ENCODE measurements at places on chromosomes 1 and 21.

DNA sequence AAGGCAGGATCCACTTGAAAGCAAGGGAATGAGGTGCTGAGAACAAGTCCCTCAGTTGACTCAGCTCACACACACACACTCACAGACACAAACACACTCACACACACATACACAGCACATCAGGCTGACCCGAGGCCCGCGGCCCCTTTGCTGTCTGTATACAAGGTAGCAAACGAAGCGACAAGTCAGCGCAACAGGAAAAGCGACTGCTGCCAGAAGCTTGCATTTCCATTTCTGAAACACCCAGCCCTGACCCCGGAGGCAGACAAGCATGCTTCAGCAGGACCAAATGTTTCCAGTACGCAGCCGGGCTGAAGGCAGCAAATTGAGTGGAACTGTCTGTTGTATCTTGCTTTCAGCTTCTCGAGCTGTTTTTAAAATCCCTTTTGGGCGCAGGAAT, 501.6 kb downstream of the NPHP4 start:
- DNase-seq = no peak

- DNase-seq = no peak
Observed at GRCh38 chr1:75618382-75618781, 7.5 kb upstream of the SLC44A5 start.

DNA sequence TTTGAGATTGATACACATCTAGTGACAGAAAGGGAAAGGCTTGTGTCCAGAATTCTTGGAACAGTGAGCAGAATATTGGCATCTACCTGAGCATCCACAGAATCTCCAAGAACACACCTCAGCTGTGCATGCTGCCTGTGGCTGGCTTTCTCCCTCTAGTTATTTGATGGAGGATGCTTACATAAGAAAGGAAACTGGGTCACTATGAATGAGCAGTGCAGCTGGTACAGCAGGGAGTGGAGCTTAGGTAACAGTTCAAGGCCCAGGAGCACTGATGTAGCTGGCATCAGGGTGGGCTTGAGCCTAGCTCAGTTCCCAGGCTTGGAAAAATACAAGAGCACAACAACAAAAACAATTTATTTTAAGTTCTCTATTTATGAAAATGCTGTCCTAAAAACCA, 26.3 kb downstream of the RGS8 start:
- no peak for DNase-seq

DNA sequence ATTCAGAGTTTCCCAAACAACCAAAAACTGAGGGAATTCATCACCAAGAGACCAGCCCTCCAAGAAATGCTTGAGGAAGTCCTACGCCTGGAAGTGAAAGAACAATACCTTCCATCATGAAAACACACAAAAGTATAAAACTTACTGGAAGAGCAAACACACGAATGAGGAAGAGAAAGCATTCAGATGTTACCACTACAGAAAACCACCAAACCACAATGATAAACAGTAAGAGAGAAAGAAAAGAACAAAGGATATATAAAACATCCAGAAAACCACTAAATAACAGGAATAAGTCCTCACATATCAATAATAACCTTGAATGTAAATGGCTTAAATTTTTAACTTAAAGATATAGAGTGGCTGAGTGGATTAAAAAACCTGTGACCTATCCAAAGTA, 58.5 kb upstream of the BCL10 start:
- no peak for DNase-seq

DNA sequence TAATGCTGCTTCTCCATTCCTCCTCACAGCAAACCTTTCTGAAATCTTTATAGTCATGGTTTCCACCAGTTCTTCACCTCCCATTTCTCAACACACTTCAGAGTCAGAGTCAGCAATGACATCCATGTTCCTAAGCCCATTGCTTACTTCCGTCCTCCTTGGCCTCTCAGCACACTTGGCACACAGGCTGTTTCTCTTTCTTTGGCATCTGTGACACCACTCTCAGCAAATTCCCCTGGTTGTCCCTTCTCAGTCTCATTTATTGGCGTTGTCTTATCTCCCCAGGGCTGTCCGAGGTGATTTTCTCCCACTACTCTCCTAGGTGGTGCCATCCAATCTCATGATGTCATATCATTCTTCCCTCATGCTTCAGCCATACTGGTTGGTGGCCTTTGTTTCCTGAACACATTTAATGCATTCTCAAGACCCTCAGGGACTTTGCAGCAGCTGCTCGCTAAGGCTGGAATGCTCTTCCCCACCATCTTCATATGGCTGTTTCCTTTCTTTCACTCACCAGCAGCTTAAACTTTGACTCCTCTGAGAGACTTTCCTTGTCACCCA, 3.3 kb upstream of the LGALS8 start:
- DNase-seq = no peak

DNA sequence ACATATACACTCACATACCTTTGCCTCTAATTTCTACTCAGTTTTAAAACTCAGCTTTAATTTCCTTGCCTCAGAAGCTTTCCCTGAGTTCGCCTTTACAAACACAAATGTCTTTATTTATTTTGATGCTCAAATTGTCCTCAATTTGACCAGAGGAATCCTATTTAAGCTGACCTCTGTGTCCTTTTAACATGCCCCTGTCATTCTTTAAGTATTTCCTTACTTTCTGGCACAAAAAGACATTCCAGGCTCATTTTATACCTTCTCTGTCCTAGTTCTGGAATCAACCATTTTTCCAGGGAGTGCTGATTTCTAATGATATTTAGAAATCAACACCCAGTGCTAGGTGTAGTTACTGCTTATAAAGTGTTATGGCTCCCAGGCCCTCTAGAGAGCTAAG, 82.5 kb downstream of the OSBPL9 start:
- no peak for DNase-seq

DNA sequence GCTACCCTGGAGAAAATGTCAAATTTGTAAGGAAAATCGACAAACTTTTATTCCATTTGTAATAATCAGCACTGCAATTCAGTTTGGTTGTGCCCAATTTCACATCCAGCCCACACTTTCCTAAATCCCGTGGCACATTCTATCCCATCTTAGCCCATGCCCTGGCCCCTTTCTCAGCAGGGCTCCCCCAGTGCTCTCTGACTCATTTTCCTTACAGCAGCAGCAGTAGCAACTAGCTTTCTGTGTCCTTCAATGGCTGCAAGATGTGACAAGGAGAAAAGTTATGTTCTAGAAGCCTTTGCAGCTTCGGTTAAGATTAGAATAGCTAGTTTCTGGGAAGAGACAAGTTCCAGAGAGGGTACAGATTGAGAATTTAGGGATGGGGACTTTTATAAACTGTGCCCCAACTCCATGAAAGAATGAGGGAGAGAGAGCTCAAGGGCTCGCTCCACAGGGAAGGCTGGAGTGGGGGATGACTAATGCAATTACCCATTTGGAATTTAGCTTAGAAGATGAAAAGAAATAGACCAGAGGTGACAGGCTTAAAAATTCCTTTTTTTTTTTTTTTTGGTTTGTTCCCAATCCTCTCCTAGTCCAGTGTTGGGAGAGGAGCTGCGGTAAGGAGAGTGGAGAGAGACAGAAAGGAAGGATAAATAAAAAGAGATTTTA, 47.0 kb upstream of the POU2F1 start:
- no peak for DNase-seq

GRCh38 chr1:110963691-110964454, at the start of gene LRIF1:
Gene LRIF1, minus strand, starts transcription at chr1:110963922. Its CDS starts 234 bp downstream, at chr1:110963688.
- peak; percentile 96 for DNase-seq

- no peak for DNase-seq
Observed at GRCh38 chr1:229406798-229407197, 27.1 kb downstream of the ACTA1 start.

GRCh38 chr1:107135463-107135862, 5.4 kb upstream of the NTNG1 start:
- DNase-seq = peak; percentile 10

- DNase-seq = no peak
Observed at GRCh38 chr1:224762701-224763100, 146.6 kb downstream of the CNIH3 start.

DNA sequence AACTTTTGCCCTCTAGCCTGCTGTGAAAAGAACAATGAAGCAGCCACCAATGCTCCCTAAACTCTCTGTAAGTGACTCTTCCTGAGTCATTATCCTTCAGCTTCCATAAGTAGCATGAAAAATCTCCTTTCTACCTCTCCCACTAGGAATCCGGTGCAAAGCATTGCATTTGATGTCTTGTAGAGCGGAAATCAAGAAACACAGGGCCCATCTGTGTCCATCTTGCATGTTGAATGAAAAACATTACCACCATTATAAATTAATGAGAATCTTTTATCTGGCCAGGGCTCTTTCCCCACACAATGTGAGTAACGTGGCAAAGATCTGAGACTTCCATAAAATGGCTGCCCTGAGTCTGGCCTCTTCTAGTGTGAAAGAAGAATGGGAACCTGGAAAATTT, 324.4 kb downstream of the ADGRL2 start:
- no peak for DNase-seq

- DNase-seq = peak; percentile 27
Observed at GRCh38 chr1:157490467-157491165, 61.7 kb downstream of the FCRL5 start.

DNA sequence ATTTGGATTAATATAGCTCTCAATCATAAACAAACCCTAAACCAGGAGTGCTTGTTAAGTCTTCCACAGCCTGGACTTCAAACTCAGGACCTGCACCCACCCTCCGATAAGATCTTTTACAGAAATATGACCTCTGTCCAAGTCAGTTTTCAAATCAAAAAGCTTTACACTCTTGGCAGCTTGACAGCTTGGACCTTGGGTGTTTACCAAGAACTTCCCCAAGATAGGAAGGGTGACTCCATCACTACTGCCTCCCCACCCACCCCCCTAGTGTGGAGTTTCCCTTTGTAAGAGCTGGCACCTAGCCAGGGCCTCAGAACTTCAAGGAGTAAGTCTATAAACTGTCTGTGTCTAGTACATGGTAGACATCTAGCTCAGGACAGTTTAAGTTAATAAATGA, 9.6 kb downstream of the BCAR3 start:
- no peak for DNase-seq

GRCh38 chr1:93475681-93476080, 27.8 kb downstream of the FNBP1L start:
- no peak for DNase-seq

DNA sequence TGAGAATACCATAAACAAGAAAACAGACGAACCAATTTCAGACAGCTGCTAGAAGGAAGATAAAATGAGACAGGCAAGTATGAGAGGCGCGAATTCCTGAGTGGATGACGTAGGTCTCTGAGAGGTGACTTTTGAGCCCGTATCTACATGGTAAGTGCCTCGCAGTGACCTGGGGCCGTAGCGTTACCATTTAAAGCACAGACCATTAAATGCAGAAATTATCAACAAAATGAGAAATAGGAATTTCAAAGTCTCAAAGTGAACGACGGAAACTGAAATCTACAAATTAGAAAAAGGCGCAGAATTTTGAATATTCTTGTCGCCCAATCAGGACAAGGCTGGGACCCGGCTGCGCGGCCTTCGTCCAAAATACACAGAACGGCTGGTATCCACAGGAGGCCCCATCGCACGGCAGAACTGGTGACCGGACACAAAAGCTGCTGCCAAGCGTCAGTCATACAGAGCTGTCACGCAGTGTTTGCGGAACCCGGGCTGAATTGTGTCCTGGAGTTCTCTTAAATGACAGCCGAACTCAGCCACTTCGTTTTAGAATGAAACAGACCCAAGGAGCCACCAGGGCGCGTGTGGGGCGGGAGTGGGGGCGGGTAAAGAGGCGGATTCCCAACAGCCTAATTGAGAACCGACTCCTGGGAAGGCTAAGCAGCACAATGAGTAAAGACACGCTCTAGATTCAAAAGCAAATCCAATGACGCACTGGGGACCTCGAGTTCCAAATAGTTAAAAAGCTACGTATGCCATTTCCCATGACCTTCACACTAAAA, 13.8 kb upstream of the BOLA1 start:
- peak; percentile 72 for DNase-seq

GRCh38 chr1:218390618-218391017, 45.5 kb downstream of the TGFB2 start:
- DNase-seq = no peak

DNA sequence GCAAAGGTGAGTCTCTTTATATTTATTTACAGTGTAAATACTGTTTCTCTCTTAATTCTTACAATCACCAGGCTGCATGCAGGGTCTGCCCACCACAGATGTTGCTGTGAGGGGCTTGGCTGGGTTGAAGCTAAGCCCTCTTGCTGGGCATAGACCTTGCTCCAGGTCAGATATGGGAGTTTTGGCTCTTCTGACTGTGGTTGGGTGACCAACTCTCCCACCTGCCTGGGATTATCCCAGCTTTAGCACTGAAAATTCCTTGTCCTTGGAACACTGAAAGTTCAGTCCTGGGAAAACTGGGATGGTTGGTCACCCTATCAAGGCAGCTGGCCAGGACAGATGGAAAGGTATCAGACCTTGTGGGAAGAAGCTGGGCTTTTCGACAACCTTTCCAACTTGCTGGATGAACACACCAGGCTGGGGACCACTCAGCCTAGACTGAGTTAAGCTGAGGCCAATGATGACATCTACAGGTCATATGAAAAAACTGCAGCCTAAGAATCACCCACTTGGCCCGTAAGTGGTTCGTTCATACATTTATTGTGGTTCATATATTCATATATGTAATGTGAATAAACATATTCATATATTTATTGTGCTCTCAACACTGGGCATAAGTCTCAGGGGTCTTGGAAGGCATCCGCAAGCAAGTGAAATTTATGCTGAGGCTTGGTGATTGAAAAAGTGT, 26.6 kb upstream of the HPDL start:
- DNase-seq = peak; percentile 38

DNA sequence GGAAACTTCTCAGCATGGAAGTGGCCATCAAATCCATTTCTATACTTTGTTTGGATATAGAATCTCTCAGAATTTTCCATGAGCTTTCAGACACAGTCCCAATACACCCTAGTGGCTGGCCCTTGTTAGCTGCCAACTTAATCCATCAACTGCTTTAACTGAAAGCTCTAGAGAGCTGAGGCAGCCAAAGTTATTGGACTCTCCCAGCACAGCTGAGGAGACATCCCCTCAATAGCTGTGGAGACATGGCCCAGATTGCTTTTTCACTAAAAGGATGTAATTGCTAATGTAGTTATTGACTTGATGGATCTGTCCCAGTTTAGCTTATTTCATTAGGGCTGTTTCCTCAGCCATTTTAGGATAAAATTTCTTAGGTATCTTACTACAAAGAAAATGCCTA, 94.8 kb upstream of the PRMT6 start:
- DNase-seq = no peak

DNA sequence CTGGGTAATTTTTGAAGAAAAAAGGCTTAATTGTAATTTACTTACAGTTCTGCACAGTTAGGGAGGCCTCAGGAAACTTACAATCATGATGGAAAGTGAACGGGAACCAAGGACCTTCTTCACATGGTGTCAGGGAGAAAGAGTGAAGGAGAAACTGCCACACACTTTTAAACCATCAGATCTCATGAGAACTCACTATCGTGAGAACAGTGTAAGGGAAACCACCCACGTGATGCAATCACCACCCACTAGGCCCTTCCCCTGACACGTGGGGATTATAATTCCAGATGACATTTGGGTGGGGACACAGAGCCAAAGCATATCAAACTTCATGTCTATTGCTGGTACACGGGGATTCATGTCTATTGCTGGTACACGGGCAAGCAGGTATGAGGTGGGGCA, 5.3 kb upstream of the SFT2D2 start:
- no peak for DNase-seq

GRCh38 chr1:214403431-214403830, 122.5 kb downstream of the SMYD2 start:
- DNase-seq = no peak

- no peak for DNase-seq
Observed at GRCh38 chr1:164562947-164563520, 4.0 kb downstream of the PBX1 start.

GRCh38 chr1:23667411-23667810, 24.2 kb upstream of the RPL11 start:
- no peak for DNase-seq

Measured in GDM1 (cell line).